Cortex of kidney (tissue), 1 donor: ENCODE measurements at places on chromosomes 2 and 18.

GRCh38 chr2:237603049-237603717 is 12.6 kb upstream of the RAB17 start:
- no peak for DNase-seq

DNA sequence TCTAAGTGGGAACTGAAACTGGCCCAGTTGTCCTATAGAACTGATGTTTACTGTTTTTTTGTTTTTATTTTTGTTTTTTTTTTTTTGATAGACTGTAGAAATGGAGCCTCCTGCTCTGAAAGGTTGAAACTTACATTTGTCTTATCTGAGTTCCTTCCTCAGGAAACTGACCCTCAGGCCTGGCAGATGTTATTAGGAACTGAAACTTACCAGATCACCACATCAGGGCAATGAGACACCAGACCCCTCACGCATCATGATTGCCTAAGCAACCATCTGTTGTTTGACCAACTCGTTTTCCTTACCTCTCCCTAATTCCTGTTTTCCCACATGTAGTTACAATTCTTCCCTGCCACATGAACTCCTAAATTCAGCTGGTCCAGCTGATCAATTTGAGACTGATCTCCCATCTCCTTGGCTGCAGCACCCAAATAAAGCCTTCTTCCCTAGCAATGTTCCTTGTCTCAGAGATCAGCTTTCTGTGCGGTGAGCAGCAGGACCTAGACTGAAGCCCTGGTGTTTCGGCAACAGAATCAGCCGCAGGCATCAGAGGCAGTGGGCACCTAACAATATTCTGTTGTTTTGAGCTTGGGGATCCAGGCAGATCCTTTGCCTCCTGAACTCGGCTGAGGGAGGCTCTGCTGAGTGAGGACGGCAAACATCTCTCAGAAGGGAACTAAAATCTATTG is 96.8 kb downstream of the MSH2 start:
- no peak for DNase-seq

DNA sequence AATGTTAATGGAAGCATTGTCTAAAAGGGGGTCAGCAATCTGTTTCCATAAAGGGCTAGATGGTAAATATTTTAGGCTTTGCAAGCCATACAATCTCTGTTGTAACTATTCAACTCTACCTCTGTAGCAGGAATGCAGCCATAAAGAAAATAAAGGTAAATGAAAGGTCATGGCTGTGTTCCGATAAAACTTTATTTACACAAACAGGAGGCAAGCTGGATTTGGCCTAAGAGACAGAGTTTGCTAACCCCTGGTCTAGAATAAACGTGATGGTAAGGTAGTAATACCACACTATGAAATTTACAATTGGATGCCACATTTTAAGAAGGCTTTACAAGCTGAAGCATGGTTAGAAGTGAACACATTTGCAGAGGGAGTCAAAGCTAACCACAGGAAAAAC is 91.4 kb downstream of the EXOC6B start:
- no peak for DNase-seq

- DNase-seq: no peak
Measured at GRCh38 chr2:144530596-144530995, 10.7 kb upstream of the ZEB2 start.

GRCh38 chr2:234420408-234420807 is 76.5 kb downstream of the ARL4C start:
- no peak for DNase-seq
